ELR (cell line): ENCODE measurements at places on chromosomes 16 and 17.
A peak's percentile ranks its signal among the peaks of the same experiment; 100 is the strongest.

DNA sequence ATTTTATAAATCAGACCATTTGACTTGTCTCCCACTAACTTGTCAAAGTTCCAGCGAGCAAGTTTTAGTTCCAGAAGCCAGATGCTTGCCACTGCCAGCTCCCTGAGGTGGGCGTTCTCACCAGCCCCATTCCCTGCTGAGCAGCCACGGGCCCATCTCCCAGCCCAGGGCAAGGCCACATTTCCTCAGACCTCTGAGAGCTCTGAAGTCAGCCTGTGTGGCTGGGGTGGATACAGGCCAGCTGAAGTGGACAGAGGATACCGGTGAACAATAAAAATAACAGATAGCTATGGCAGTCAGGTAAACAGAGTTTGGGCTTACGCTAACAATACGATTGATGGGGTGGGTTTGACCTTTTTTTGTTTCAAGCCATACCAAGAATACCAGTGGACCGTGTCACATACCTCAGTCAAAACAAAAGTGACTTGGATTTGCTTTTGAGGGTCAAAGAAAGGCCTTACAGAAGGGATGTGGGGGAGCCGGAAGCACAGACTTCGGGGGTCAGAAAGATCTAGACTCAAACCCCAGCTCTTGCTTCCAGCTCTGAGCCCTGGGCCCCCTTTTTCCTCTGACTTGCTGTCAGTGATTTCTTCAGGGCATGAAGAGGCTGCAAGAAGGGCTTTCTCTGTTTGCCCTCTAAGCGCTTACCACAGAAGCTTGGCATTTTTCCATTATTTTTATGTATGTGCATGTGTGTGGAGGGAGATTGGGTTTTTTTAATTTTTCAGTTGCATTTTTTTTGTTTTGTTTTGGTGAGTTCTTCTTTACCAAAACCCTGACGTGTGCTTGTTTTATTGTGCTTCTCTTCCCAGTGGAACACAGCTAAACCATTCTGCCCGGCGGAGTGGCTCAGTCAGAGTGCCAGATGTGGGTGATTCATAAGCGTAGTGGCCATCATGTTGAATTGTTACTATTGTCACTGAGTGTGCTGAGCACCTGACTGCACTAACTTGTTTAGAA, 109.9 kb downstream of the GNAO1 start:
- peak; percentile 46 for DNase-seq

DNA sequence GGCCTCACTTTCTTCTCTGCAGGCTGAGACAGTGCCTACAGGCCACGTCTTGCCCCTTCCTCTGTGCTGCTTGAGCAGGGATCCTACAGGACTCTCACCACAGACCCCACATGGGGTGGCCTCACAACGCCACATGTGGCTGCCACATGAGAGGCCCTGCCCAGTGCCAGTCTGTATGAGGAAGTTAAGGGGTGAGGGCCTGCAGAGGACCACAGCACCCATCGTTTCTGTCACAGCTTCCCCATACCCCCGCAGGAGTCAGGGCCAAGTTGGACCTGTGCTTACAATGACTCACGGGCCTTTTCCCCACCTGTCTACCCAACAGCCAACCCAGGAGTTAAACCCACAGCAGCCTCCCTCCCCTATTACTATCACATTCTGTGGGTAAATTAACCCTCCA, 2.9 kb upstream of the GSDMB start:
- DNase-seq, result no peak

- DNase-seq, result no peak
Observed at GRCh38 chr16:57279780-57280638, 4.5 kb downstream of the PLLP start.

- DNase-seq, result no peak
Observed at GRCh38 chr16:4097826-4098240, 18.4 kb downstream of the ADCY9 start.
